ENCODE measurements at places on chromosomes 6 and 20.

GRCh38 chr20:5827861-5828260 lies 77.7 kb downstream of the SHLD1 start:
- DNase-seq, result no peak

DNA sequence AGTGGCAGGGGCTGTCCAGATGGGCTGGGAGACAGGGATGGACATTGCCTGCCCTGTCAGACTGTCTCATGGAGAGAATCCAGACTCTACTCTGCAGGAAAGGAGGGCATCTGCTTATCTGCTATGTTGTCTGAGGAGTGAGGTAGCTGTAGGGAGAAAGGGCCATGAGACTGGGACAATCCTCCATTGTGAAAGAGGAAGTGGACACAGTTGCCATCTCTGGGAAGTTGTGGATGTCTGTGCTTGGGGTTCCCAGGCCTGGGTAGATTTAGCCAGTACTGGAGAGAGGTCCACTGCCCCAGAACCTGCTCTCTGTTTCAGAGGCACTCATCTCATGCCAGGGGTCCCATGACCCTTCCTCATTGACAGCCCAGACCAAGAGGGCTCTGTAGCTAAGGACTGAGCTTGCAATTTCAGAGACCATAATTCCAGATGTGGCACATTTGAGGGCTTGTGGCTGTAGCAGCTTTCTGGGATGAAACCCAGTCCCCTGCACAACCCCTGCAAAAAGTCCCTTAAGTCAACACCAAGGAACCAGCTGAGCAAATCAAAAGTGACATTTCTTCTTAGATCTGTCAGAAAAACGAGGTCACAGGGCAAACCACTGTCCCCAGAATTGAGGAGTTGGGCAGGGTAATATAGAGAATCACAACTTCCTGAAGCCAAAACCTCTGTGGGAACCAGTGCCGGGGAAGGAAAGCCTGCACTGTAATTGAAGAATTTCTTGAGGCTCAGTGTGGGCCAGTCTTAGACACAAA lies 4.1 kb upstream of the SIRPG start:
- DNase-seq, result no peak

DNA sequence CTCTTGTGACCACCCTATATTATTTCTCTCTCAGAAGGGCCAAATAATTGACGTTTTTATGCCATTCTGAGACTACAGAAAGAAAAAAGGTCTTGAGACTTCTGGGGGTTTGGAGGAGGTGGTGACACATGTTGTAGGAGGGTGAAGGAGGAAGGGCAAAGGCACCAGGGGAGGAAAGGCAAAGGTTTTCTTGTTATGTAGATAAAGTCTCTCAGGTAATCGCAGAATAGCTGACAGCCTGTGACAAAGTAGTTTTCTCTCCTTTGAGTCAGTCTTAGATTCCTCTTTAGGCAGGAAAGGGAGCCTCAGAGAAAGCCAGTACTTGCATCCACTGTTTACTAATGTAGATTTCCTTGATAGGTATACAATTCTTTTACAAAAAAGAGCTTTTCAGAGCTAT lies 23.6 kb downstream of the OR2B2 start:
- no peak for DNase-seq

DNA sequence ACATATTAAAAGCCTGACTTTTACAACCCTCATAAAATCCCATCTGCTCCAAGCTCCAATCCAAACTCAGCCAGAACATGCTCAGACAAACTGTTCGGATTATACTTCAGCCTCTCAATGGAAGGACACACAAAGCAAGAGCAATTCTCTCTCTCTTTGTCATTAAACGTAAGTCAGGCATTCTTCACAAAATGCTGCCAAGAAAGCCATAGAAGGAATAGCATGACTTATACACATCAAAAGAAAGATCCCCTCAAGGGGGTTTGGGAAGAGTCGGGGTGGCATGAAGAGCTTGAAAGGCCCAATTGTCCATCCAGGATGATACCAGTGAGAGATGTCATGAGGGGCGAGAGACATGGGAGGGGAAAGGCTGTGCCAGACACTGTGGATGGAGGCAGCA lies 268.9 kb downstream of the PREX1 start:
- no peak for DNase-seq

DNA sequence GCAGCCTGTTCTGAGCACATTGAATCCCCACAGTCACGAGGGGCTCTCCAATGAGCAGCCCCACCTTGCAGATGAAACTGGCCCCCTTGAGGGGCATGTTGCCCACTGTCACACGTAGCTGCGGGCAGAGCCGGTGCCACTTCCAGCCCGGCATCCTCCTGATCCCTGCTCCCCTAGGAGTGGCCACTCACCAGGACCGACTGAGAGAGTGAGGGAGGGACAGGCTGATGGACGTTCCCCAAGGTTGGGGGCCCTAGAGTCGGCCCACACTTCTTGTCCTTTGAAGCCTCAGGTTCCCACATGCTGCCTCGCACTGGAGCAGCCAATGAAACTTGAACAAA lies 10.5 kb downstream of the ENTPD6 start:
- DNase-seq, result no peak

- no peak for DNase-seq
Measured at GRCh38 chr6:84556541-84557335, 207.7 kb downstream of the TBX18 start.
